Vagina (tissue), 2 donors: ENCODE measurements at places on chromosomes 5 and 9. TPM values are rescaled to one million over a fixed set of nuclear protein-coding genes. Genes with fewer than 3 reads are reported as not detected.

The PAEP gene
- not detected for total RNA-seq

GRCh38 chr5:108484035-108484434 is 102.1 kb upstream of the FBXL17 start:
- H3K27me3 ChIP-seq, result no peaks in the 10 kb centered on the region
- no peaks in the 10 kb centered on the region for H3K36me3 ChIP-seq
- H3K27ac ChIP-seq, result no peak overlapping the region
- H3K4me1 ChIP-seq, result no peaks in the 10 kb centered on the region
- DNase-seq, result no peak
- no peak overlapping the region for H3K4me3 ChIP-seq

- no peaks in the 10 kb centered on the region for H3K4me1 ChIP-seq
- H3K27me3 ChIP-seq, result no peaks in the 10 kb centered on the region
- no peak for DNase-seq
- H3K36me3 ChIP-seq, result no peaks in the 10 kb centered on the region
- no peak overlapping the region for H3K4me3 ChIP-seq
Observed at GRCh38 chr9:89808756-89809181, 204.0 kb downstream of the GADD45G start.

DNA sequence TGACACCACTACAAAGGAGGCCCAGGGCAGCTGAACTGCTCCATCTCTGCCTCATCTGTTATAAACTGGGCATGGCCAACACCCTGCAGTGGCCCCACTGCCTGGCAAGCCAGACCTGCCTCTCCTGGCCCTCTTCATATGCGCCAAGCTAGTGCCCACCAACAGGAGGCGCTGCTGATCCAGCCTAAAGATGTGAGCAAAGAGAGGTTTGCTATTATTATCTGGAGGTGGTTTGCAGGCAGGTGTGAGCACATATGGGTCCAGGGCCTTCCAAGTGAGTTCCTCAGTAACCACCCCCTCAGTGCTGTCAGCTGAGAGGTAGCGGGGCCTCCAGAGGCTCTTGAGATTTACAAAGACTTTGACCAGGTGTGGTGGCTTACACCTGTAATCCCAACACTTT is 232.2 kb downstream of the SYK start:
- no peaks in the 10 kb centered on the region for H3K27me3 ChIP-seq
- H3K36me3 ChIP-seq, result no peaks in the 10 kb centered on the region
- no peak overlapping the region for H3K27ac ChIP-seq
- no peak overlapping the region for H3K4me3 ChIP-seq
- peaks cover 22% of the 10 kb centered on the region for H3K4me1 ChIP-seq

- no peaks in the 10 kb centered on the region for H3K27me3 ChIP-seq
- H3K27ac ChIP-seq, result no peak overlapping the region
- no peaks in the 10 kb centered on the region for H3K36me3 ChIP-seq
- no peak for DNase-seq
- no peak overlapping the region for H3K4me3 ChIP-seq
Observed at GRCh38 chr9:69877852-69878514, 57.4 kb downstream of the CFAP95 start.

The RANBP17 gene
- total RNA-seq, result 5.4 TPM

DNA sequence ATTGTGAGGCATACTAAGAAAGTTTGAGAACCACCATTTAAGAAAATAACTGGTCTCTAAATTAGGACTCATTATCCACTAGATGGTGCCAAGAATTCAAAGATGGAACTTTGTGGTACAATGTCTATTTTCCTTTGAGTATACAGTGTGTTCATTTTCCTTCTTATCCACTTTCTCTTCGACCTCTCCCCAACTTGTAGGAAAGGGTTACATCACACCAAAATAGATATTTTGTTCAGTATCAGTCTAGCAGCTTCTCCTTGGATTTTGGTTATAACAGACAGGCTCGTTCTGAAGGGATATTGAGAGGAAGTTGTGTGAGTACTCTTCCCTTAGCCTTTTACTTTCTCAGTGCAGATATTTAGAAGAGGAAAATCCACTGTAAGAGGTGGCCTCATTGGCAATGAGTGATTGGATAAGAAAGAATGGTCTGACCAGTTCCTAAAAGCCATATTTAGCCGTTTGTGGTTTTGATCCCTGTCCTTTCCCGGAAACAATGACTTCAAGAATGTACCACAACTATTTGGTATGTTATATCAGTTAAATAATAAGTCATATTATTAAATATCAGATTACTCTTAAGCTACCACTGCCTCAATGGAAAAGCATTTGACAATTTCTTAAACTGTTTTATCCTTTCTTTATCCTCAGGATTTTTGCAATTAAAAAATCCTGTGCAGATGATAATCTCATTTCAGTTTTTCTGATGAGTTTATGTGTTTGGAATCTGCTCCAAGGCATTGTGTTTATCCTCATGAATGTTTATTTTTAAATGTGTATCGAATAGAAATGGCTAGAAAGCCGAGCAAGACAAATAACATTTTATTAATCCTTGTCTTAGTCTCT is 69.0 kb upstream of the GRAMD2B start:
- H3K4me1 ChIP-seq, result peaks cover 11% of the 10 kb centered on the region
- no peak for DNase-seq
- H3K27me3 ChIP-seq, result no peaks in the 10 kb centered on the region
- no peak overlapping the region for H3K4me3 ChIP-seq

DNA sequence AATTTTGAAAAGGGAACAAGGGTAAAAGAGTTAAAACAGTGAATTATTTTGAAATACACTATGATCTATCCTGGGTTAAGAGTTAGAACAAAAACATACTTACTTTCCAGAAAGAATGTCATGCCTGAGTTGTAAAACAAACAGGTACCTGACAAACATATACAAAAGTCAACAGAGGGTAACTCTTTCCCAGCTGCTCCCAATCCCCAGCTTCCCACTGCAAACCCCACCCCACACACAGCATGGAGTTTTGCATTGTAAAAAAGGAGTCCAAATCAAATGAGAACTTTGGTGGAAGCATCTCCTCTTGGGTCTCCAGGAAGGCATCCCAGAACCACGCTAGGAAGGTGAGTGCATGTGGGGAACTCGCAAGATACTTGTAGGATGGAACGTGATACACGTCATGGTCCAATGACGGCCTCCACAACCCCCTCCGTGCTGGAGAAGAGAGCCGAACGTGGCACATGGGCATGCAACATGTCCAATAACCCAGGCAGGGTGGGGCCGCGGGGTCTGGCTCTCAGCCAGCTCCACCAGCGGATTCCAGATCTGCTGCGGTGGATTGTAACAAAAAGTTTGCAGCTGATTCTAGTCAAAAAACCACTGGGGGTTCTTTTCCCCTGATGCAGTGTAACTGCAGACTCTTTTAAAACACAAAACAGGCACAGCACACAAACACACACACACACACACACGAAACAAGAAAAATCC is 55.8 kb downstream of the EPB41L4B start:
- no peak overlapping the region for H3K27ac ChIP-seq
- no peaks in the 10 kb centered on the region for H3K36me3 ChIP-seq
- no peak for DNase-seq
- no peaks in the 10 kb centered on the region for H3K4me1 ChIP-seq
- H3K4me3 ChIP-seq, result no peak overlapping the region

DNA sequence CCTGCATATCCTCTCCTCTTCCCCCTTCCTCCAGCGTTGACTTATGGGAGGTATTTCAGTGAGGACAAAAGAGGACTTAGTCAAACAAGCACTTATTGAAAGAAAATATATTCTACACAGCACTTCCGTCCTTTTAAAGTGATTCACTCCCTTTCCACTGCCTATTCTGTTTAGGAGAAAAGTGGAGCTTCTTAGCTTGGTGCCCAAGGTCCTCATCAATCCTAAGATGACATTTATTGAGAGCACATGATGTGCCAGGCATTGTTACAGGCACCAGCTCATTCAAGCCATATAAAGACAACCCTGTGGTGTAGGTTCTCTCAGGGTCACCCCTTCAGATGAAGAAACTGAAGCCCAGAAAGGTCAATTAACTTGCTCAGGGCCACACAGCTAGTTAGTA is 95.9 kb downstream of the KCNIP1 start:
- H3K36me3 ChIP-seq, result no peaks in the 10 kb centered on the region
- H3K4me3 ChIP-seq, result no peak overlapping the region
- DNase-seq, result no peak

DNA sequence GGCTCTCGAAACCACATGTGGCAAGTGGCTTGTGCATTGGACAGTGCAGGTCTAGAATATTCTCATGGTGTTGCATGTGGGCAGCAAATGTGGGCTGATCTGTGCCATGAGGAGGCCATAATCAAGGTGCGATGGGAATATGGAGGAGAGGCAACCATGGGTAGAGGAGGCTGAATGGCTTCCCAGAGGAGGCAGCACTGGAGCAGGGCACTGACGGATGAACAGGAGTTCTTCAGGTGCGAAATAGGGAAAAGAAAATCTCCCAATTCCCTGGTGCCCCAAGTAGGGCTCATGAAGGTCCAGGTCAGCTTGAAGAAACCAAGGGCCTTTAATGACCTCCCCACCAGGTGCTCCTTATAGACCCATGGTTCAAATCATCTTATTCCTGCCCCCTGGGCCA is 126.5 kb downstream of the RXRA start:
- no peak for DNase-seq
- no peak overlapping the region for H3K4me3 ChIP-seq
- no peaks in the 10 kb centered on the region for H3K27me3 ChIP-seq
- peaks cover 30% of the 10 kb centered on the region for H3K4me1 ChIP-seq
- H3K36me3 ChIP-seq, result no peaks in the 10 kb centered on the region

The SV2C gene
- 3.4 TPM for total RNA-seq

The FBN2 gene
- total RNA-seq, result 0.49 TPM

DNA sequence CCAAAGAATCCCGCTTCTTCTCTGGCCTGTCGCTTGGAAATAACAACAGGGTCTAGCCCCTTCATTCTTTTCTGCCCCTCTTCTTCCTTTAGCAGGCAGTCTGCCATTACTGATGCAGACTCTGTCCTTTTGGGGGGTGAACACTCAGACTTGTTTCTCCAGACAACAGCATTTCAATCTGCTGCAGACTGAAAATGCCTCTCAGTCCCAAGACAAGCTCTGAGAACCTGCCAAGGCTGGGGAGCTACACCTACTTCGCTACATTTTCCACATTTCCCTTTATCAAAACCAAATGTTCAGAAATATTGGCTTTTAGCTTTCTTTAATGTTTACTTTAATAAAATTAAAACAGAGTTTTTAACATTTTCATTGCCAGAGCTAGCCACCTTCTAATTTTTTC is 152.4 kb downstream of the MPDZ start:
- H3K36me3 ChIP-seq, result peaks cover 15% of the 10 kb centered on the region
- H3K4me3 ChIP-seq, result no peak overlapping the region
- DNase-seq, result no peak
- no peak overlapping the region for H3K27ac ChIP-seq

The AKNA gene
- 55.0 TPM for total RNA-seq

GRCh38 chr9:110178281-110178680 is 29.7 kb downstream of the C9orf152 start:
- H3K4me1 ChIP-seq, result no peaks in the 10 kb centered on the region
- H3K27ac ChIP-seq, result no peak overlapping the region
- no peak overlapping the region for H3K4me3 ChIP-seq
- H3K27me3 ChIP-seq, result no peaks in the 10 kb centered on the region

The OR1Q1 gene
- total RNA-seq, result not detected

GRCh38 chr5:77181596-77182304 is 28.7 kb upstream of the PDE8B start:
- peak overlapping the region; percentile 55 for H3K4me3 ChIP-seq
- no peaks in the 10 kb centered on the region for H3K36me3 ChIP-seq
- DNase-seq, result no peak
- peaks cover 15% of the 10 kb centered on the region for H3K4me1 ChIP-seq

The SH3GL2 gene
- not detected for total RNA-seq

DNA sequence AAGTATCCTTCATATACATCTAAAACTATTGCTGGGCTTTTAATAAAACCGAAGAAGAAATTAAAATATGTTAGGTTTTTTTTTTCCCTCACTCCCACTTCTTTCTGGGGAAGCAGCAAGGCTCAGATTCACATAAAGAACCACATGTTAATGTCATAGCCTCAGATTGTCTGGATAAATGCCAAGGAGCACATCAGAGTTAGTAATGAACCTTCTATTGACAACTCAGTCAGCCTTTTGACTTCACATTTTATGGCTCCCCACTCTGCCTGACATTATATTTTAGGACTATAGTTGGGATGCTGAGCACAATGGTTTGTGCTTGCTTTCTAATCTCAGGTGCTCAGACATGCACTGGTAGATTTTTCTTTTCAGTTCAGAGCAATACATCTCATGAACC is 21.8 kb downstream of the DMAC1 start:
- no peaks in the 10 kb centered on the region for H3K4me1 ChIP-seq
- H3K4me3 ChIP-seq, result no peak overlapping the region
- H3K27ac ChIP-seq, result no peak overlapping the region

- H3K27me3 ChIP-seq, result no peaks in the 10 kb centered on the region
- no peak overlapping the region for H3K27ac ChIP-seq
- H3K36me3 ChIP-seq, result no peaks in the 10 kb centered on the region
Observed at GRCh38 chr5:23169660-23170416, 316.7 kb upstream of the CDH12 start.

- H3K27me3 ChIP-seq, result no peaks in the 10 kb centered on the region
- DNase-seq, result no peak
- no peaks in the 10 kb centered on the region for H3K36me3 ChIP-seq
- H3K4me1 ChIP-seq, result peaks cover 16% of the 10 kb centered on the region
- no peak overlapping the region for H3K4me3 ChIP-seq
- H3K27ac ChIP-seq, result peak overlapping the region; percentile 15
Observed at GRCh38 chr9:123679330-123679987, 250.5 kb downstream of the DENND1A start.

- no peaks in the 10 kb centered on the region for H3K27me3 ChIP-seq
- no peaks in the 10 kb centered on the region for H3K36me3 ChIP-seq
- no peak overlapping the region for H3K27ac ChIP-seq
- H3K4me1 ChIP-seq, result no peaks in the 10 kb centered on the region
- no peak for DNase-seq
- H3K4me3 ChIP-seq, result no peak overlapping the region
Observed at GRCh38 chr9:135146766-135147473, 59.5 kb downstream of the OLFM1 start.

The FUT7 gene
- not detected for total RNA-seq

The NUDT12 gene
- 5.9 TPM for total RNA-seq

DNA sequence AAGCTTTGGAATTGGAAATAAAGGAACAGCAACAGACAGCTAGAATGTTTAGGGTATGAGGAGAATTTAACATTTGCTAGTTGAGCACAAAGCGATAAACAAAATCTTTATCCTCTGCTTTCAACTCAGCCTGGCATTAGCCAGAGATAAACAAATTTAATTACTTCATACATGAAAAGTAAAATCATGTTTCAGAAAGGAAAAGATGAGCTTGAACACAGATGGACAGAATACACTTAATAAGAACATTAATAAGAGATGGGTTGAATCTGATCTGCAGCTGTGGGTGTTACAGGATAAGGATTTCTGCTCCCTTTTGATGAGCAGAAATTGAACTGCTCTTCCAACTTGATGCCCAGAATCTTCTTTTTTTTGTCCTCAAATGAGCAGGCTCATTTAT is 275.2 kb downstream of the CSNK1G3 start:
- DNase-seq, result no peak
- no peaks in the 10 kb centered on the region for H3K27me3 ChIP-seq
- no peaks in the 10 kb centered on the region for H3K36me3 ChIP-seq
- peaks cover 22% of the 10 kb centered on the region for H3K4me1 ChIP-seq
- H3K4me3 ChIP-seq, result no peak overlapping the region
- no peak overlapping the region for H3K27ac ChIP-seq

GRCh38 chr9:10003047-10003446 is 609.8 kb downstream of the PTPRD start:
- no peaks in the 10 kb centered on the region for H3K27me3 ChIP-seq
- H3K4me3 ChIP-seq, result no peak overlapping the region
- no peaks in the 10 kb centered on the region for H3K36me3 ChIP-seq
- no peaks in the 10 kb centered on the region for H3K4me1 ChIP-seq
- H3K27ac ChIP-seq, result no peak overlapping the region
- DNase-seq, result no peak

GRCh38 chr9:33619666-33620404 is 95.8 kb downstream of the ANKRD18B start:
- no peaks in the 10 kb centered on the region for H3K36me3 ChIP-seq
- H3K4me3 ChIP-seq, result no peak overlapping the region
- DNase-seq, result no peak

The C9 gene
- not detected for total RNA-seq
